ENCODE measurements at places on chromosomes 13 and 19. TPM values are rescaled to one million over a fixed set of nuclear protein-coding genes. Genes with fewer than 3 reads are reported as not detected.

- DNase-seq = no peak
Measured at GRCh38 chr19:43960411-43960810, 9.4 kb downstream of the ZNF221 start.

GRCh38 chr13:77701305-77701704 lies 3.8 kb downstream of the SLAIN1 start:
- no peak for DNase-seq

- no peak for DNase-seq
Measured at GRCh38 chr13:106548064-106548696, 12.7 kb upstream of the EFNB2 start.

DNA sequence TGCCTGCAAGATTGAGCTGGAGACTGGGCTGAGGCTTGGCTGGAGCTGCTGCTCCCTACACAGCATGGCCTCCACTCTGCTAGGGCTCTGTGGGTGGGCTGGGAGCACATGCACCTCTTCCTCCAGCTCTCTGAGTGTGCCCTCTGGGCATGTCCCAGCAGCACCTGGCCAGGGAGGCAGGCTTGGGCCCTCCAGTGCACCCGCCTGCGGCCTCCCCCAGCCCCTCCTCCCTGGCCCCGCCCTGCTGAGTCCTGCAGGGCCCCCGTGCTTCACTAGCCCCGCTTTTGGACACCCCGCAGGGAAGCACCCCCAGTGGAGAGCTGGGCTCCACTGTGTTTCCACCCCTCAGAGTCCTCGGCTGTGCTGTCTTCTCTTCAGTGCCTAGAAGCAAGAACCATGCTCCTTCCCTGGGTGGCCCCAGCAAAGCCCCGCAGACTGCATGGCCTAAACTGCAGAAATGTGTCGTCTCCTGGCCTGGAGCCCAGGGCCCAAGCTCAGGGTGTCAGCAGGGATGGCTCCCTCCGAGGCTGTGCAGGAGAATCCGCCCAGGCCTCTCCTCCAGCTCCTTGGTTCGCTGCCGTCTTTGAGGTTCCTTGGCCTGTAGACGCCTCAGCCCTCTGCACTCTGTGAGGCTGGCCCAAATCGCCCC lies 5.0 kb upstream of the TEX29 start:
- no peak for DNase-seq

GRCh38 chr19:31818798-31819105 lies 469.5 kb upstream of the TSHZ3 start:
- DNase-seq = no peak

DNA sequence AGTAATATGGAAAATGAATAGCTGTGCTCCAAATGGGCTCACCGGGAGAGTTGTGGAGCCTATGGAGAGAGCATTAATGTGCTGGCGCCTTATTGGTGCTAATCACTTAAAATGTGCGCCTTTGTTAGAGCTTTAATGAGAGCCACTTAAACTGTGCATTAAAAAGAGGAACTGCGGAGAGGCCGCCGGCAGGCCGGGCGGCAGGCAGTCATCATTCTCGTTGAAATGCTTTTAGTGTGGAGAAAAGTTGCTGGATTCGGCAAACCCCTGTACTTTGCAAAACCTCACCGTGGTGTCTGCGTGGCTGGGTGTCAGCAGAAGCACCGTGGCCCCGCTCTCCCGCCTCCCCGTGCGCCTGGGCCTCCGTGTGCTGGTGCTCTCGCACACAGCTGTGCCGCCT lies 105.5 kb downstream of the KDM4B start:
- DNase-seq = no peak

GRCh38 chr13:112168761-112169160 lies 101.8 kb downstream of the SOX1 start:
- DNase-seq = no peak

DNA sequence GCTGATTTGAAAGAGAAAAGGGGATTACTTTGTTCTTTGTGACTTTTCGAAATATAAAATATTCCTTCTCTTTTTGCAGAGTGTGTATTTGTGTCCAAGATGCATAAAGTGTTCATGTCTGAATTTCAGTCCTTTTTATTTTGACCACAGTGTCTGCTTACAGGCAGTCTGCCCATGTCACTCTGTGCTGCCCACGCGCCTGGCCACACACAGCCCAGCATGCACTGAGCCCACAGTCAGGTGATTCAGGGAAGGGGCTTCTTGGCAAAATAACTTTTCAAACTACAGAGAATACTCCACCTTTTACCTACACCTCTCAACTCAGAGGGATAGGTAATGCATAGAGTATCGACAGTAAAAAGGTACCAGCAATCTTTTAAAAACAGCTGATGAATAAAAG lies 142.5 kb upstream of the TRPC4 start:
- DNase-seq = no peak

DNA sequence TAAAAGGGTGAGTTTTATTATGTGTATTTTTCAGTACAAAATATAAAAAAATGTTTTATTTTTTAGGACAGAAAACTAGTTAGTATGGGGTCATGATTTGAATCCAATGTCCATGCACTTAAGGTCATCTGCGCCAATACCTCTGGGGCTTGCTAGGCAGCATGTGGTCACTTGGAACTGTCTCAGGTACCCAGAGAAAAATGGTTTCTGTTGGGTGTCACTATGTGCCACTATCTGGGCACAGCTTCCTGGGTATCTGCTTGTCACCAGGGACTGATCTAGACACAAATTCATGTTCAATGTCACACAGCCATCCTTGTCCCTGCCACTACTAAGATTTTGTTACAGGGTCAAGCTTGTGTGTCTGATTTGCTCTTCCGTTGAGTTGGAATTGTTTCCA lies 100.4 kb downstream of the RGCC start:
- DNase-seq = no peak

DNA sequence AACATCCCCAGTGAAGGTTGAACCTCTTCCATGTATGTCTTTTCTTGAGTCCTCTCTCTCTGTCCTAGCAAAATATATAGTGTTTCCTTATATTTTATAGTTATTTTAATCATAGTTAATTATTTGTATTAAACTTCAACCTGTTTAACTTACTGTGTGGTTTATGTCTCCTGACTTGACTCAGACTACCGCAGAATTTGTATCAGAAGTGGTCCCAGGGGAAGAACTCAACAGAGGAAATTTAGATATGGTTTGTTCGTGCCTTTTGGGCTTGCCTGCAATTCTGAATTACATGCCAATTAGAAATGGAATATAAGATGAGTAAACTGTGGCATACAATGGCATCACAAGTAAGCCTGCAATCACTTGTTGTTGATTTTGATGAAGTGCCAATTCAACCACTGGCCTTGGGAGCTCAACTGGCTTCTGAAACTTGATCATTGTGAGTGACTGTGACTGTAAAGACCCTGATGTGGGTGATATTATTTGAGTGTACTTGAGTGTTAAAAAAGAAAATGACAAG lies 1459.5 kb upstream of the PCDH20 start:
- no peak for DNase-seq

DNA sequence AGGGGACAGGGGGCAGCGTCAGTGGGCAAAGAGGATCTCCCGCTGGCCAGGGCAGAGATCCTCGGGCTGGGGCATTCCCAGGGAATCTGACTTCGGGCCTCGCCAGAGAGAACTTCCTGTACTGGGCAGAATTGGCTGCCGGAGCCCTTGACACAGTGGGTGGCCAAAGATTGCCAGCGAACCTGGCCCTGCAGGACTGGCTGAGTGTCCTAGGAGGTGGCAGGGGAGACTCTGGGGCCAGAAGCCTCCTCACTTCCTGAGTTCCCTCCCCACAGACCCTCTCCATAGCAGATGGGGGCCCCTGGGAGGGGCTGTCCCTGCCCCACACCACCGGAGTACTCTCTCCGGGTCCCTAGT lies 19.3 kb downstream of the DPP9 start:
- DNase-seq = no peak

GRCh38 chr13:47893527-47893926 lies 107.5 kb downstream of the SUCLA2 start:
- DNase-seq = no peak

- DNase-seq = no peak
Measured at GRCh38 chr19:8259922-8260247, 48.3 kb downstream of the CD320 start.

GRCh38 chr19:4717966-4718701 lies 5.5 kb downstream of the DPP9 start:
- no peak for DNase-seq

GRCh38 chr19:50001775-50002174 lies 23.4 kb downstream of the VRK3 start:
- no peak for DNase-seq

- DNase-seq = no peak
Measured at GRCh38 chr13:80665792-80666333, 324.9 kb upstream of the SPRY2 start.

GRCh38 chr19:35264268-35265125 lies 4.3 kb upstream of the USF2 start:
- peak; percentile 25 for DNase-seq

GRCh38 chr19:540867-541637 lies 2.8 kb upstream of the GZMM start:
- DNase-seq = no peak

GRCh38 chr19:56112313-56112709 lies 8.8 kb downstream of the ZNF787 start:
- DNase-seq = no peak

- DNase-seq = peak; percentile 55
Measured at GRCh38 chr19:42386974-42387707, 3.0 kb downstream of the CNFN start.

GRCh38 chr19:39112338-39112890 lies 13.2 kb upstream of the PAK4 start:
- no peak for DNase-seq

- DNase-seq = peak; percentile 42
Measured at GRCh38 chr13:24261566-24261965, 47.8 kb upstream of the C1QTNF9 start.

- DNase-seq = no peak
Measured at GRCh38 chr19:17112271-17112670, 36.7 kb downstream of the MYO9B start.

GRCh38 chr13:95246292-95247082 lies 54.8 kb downstream of the ABCC4 start:
- no peak for DNase-seq

GRCh38 chr19:35868172-35868822 lies at the start of gene APLP1:
Gene APLP1, plus strand, starts transcription at chr19:35868574. Its CDS starts 63 bp downstream, at chr19:35868637.
- peak; percentile 45 for DNase-seq

- no peak for DNase-seq
Measured at GRCh38 chr13:45500492-45501174, 35.9 kb downstream of the COG3 start.

The TLE2 gene
- 32.8 TPM for total RNA-seq

The GPR12 gene
- total RNA-seq = 0.12 TPM

The DNAJC15 gene
- 0.83 TPM for total RNA-seq

The PABPC3 gene
- total RNA-seq = not detected

The AKAP8 gene
- 53.3 TPM for total RNA-seq

The CYP2F1 gene
- not detected for total RNA-seq

The FXYD1 gene
- 30.6 TPM for total RNA-seq

The TEX26 gene
- total RNA-seq = not detected

The BORCS8 gene
- total RNA-seq = 19.0 TPM

The FGF22 gene
- total RNA-seq = 1.6 TPM

The FLT1 gene
- 7.6 TPM for total RNA-seq

The OR7A5 gene
- not detected for total RNA-seq

The LILRA2 gene
- total RNA-seq = 1.4 TPM

The CEACAM8 gene
- not detected for total RNA-seq

The PVR gene
- 26.6 TPM for total RNA-seq

The ADGRE1 gene
- total RNA-seq = 0.20 TPM

Measured in ovary (tissue), 10 donors.